Activated CD4-positive, alpha-beta T cell treated with anti-CD3 and anti-CD28 coated beads, Interleukin-2, Interleukin-4, amounts not matched to agents 100 ng/mL and 50 ng/mL, durations not matched to agents 16 hours and 8 hours (primary cell): ENCODE measurements at places on chromosomes 16 and 17.

DNA sequence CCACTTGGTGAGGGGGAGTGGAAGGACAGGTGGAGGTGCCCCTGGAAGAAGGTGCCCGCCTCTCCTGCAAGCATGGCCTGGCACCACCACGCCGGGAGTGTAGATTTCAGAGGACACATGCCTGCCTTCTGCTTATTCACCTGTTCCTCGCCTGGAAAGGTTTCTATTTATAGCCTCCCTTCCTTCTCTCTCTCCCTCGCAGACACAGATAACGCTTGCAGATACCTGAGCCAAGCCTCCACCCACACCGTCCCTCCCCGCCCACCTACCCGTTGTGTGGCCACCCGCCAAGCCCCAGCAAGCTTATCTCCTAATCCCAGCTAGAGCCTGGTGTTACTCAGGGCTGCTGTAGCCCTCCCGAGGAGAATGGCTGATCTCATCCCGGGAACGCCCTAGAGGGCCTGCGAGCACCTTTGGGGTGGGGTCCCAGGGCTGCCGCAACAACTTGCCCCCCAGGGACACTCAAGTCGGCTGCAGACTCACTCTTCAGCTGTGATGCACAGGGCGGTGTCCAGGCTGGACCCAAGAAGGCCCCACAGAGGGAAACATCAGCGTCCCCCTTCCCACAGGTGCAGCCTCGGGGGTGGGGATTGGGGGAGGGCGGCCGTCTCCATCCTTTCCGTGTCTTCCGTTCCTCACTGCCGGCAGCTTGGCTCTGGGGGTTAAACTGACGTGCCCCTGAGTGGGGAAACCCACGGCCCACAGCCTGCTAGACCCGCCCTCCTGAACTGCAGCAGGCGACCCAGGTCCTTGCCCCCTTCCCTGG, 1.9 kb upstream of the SNAI3 start:
- no peak for DNase-seq

- DNase-seq = peak; percentile 64
These were observed 43.5 kb downstream of the ST3GAL2 start for GRCh38 chr16:70395345-70395901.

GRCh38 chr16:75702242-75702641, 981 bp upstream of the DUXB start:
- no peak for DNase-seq

DNA sequence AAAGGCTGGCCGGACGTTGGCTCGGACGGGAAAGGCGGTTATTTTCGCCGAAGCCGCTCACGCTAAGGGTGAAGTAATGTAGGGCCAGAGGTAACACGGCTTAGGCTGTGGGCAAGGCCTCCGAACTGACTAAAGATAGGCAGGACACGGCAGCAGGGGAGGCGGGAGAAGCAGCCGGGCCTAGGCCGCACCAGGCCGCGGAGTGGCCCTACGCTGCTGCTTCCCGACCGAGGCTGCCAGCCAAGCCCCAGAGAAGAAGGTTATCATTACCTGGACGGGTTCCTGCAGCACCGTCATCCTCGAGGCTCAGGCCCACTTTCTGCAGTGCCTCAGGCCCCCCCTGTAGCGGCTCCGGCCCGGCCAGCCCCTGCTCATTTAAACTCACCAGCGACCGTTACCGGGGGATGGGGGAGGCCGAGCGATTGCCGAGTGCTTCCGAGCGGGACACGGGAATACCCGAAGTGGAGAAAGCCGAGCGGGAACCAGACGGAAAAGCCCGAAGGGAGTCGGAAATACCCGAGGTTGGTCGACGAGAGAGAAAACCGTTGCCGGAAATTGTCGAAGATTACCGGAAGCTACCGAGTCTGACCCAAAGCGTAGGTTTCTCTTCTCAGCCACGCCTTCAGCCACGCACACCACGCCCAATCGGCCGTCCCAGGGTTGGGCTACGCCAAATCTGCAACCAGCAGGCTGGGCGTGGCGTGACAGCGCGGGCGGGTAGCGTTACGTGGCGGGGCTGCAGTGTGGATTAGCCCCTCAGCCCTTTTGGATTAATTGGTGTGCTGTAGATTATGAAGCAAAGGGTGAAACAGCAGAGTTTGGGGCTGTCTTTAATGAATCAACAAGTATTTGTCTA, at the start of gene CDC27:
TSS of gene CDC27 (minus strand) at position 420 of the 856 bp plus-strand sequence. CDS start at position 297, 123 bp downstream.
- DNase-seq = peak; percentile 100

- no peak for DNase-seq
These were observed 15.3 kb upstream of the STH start for GRCh38 chr17:45983614-45984310.

GRCh38 chr17:8122422-8122923, 1.4 kb downstream of the HES7 start:
- DNase-seq = no peak

GRCh38 chr16:71499775-71500364, 10.7 kb upstream of the ZNF19 start:
- DNase-seq = peak; percentile 63

DNA sequence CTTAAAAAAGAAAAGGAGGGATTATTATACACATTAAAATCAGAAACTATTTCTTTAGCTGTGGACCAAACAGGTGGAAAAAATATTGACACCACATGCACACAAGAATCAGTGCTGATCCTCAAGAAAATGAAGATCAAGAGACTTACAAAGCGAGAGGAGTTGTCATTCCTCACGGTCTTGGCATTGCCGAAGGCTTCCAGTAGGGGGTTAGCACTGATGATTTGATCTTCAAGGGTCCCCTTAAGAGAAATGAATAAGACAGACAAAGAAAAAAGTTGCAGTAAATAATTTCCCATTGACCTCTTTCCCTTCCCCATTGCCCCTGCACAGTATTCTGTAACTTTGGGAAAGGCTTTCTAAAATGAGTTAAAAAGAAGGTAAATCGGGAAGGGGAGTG, 6.0 kb downstream of the MYH4 start:
- no peak for DNase-seq

GRCh38 chr17:49442041-49442440, 27.4 kb upstream of the PHB1 start:
- DNase-seq = no peak

- no peak for DNase-seq
These were observed 3.6 kb downstream of the LITAF start for GRCh38 chr16:11583166-11583565.
